ENCODE measurements at places on chromosomes 3 and 15. TPM values are rescaled to one million over a fixed set of nuclear protein-coding genes. Genes with fewer than 3 reads are reported as not detected.

Gene EIF3J
- 69.0 TPM for total RNA-seq

Gene CADM2
- 0.47 TPM for total RNA-seq

Gene TMCO5A
- total RNA-seq = not detected

- no peak for DNase-seq
Observed at GRCh38 chr15:75067123-75067830, 43.9 kb downstream of the PPCDC start.

DNA sequence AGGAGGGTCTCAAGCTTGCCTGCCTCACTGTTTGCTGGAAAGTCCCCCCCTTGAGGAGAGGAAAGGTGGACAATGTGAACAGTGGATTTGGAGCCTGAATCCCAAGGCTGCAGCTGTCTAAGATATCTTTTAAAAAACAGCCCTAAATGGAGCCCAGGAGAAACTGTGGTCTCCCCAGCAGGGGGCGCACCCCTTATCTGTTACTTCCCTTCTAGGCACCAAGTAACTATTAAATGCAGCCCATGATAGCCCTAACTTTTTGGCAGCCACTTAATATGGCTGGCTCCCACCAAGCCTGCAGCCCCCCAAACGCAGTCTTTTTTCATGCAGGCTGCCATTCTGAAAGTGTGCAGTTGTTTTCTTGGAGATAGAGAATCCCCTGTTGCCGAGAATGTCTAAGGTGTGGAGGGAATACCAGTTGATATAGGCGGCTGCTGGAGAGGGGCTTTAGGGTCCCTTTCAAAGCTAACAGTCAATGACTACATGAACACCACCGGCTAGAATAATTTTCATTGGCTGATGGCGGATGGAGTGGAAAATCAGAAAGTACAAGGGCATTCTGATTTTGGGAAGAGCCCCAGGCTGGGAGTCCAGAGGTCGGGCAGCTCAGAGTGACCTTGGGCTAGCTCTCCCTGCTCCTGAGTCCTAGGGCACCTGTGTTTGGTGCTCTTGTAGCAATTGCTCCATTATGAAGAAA, 1.3 kb downstream of the RHCG start:
- DNase-seq = peak; percentile 52

GRCh38 chr3:12097971-12098370, 60.7 kb downstream of the TIMP4 start:
- DNase-seq = no peak

GRCh38 chr3:39319249-39319648, 10.3 kb upstream of the CCR8 start:
- DNase-seq = no peak

GRCh38 chr3:155744010-155744625, 753 bp downstream of the PLCH1 start:
- peak; percentile 62 for DNase-seq

GRCh38 chr3:133701435-133702358, 40.0 kb upstream of the TOPBP1 start:
- no peak for DNase-seq

DNA sequence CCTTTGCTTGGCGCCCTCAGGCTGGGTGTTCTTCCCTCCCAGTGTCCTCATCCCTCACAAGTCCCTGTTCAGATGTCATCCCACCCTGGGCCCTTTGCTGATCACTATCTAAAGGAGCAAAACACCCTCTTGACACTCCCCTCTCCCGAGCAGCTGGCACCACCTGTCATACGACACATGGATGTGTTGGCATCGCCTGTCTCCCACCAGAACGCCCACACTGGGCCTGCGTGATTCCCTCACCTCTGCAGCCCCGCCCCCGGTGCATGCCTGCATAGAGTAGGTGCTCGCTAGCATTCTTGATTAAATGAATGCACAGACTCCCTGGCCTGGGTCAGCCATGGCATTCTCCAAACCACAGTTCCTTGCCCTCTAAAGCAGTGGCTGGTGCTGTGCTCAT, 75.8 kb downstream of the DNAJB8 start:
- DNase-seq = no peak

DNA sequence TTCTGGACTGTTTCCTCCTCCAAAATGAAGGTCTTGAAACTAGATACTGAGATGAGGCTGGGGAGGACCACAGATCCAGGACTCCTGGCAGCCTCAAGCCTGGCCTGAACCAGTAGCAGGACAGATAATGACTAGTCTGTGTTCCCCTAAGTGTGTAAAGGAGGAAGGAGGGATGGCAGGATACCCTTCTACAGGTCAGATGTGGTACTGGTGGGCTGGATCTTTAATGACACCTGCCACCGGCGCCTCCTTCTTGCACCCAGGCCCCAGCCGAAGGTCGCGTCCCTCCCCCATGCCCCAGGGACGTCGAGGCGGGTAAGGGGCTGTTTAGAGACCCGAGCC, 556 bp downstream of the USP19 start:
- no peak for DNase-seq

Data from activated naive CD8-positive, alpha-beta T cell treated with anti-CD3 and anti-CD28 coated beads, Interleukin-2, amount 10 ng/mL, durations not matched to agents 7 days and 5 days (primary cell).